8988T (cell line): ENCODE measurements at places on chromosomes 2 and 18.

GRCh38 chr2:171529914-171530313 lies 7.6 kb downstream of the CYBRD1 start:
- no peak for DNase-seq

GRCh38 chr2:25844089-25844488 lies 34.2 kb downstream of the ASXL2 start:
- DNase-seq: no peak

GRCh38 chr2:3952866-3953516 lies 249.6 kb downstream of the DCDC2C start:
- DNase-seq: no peak

GRCh38 chr2:18484625-18485024 lies 75.8 kb downstream of the RDH14 start:
- no peak for DNase-seq

GRCh38 chr2:98078701-98079100 lies 8.3 kb upstream of the VWA3B start:
- no peak for DNase-seq

DNA sequence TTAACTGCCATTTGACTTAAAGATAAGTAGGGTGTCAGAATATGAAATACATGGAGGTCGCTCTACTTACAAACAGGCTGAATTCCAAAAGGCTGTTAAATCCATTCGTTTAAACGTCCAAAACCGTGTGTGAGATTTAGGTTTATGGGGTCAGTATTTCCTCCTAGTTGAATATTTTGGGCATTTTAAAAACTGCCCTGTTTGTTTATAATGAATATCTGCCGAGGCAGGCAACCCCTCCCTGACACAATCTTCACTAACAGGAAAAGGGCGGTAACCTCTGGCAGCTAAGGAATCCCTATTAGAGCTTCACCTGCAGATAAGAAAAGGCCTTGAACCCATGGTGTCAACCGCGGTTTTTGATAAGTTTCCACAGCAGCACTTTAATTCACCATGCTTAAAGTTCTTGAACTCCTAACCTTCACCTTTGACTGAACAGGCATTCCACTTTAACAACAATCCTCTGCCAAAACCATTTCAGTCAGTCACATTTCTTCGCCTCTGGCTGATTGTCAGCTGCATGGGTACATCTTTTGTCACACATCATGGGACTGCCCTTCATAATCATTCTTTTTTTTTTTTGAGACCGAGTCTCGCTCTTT lies 17.8 kb downstream of the TRAK2 start:
- DNase-seq: no peak

DNA sequence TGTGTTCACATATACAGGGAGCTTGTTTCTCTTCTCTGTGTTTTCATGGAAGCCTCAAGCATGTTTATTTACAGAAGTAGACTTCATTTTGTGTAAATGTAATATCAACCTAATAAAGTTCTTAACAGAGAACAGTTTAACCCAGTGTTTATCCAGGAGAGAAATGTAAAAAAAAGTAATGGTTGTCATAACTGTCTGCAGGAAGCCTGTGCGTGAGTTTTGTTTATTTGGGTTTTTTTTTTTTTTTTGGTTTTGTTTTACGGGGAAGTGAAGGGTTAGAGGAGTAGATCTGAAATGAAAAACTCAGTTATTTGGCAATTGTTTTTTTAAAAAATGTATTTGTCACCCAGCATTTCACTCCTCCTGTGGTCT lies 124.7 kb downstream of the RAPGEF4 start:
- no peak for DNase-seq

DNA sequence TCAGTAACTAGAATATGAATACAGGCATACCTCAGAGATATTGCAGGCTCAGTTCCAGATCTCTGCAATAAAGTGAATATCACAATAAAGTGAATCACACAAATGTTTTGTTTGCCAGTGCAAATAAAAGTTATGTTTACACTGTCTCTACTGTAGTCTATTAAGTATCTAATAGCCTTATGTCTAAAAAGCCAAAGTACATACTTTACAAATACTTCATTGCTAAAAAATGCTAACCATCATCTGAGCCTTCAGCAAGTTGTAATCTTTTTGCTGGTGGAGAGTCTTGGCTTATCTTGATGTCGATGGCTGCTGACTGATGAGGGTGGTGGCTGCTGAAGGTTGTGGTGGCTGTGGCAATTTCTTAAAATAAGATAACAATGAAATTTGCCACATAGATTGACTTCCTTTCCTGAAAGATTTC lies 159.4 kb downstream of the MYO1B start:
- DNase-seq: no peak

- no peak for DNase-seq
These were observed 47.0 kb downstream of the CHRNA1 start for GRCh38 chr2:174717273-174717672.

GRCh38 chr2:229170916-229171315 lies 100.2 kb downstream of the PID1 start:
- DNase-seq: no peak

GRCh38 chr2:53519918-53520841 lies 247.4 kb upstream of the CHAC2 start:
- no peak for DNase-seq

DNA sequence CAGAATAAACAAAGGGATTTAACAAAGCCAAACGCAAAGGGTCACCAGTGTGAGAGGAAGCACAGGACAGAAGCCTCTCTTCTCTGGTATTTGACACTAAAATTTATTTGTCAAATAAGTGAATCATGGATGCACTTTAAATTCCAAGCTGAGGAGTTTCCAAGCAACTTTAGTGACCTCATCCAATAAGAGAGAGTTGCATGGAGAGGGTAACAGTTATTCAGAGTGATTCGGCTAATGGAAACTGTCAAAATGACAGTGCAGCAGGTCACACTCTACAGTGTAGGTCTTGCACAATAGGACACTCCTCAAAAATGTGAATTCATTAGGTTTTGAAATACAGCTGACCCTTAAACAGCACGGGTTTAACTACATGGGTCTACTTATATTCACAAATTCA lies 103.9 kb upstream of the ACVR1C start:
- DNase-seq: no peak

GRCh38 chr2:72090781-72091482 lies 56.7 kb downstream of the CYP26B1 start:
- DNase-seq: no peak

DNA sequence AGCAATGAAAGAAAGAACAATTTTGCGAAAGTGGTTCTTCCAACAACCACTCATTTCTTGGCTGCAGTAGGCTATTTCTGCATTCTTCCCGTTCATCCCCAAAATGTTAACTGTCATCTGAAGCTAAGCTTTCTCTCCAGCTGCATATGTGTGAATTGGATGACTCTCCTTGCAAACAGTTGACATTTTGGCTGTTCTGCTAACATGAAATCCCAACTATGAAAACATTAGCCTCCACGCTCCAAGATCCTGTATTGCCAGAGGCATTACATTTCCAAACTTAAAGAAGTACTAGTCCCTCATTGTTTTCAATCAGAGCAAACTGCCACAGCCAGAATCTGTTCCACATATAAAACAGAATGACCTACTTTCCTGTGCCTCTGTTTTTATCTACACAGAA lies 88.5 kb downstream of the TGIF1 start:
- no peak for DNase-seq

DNA sequence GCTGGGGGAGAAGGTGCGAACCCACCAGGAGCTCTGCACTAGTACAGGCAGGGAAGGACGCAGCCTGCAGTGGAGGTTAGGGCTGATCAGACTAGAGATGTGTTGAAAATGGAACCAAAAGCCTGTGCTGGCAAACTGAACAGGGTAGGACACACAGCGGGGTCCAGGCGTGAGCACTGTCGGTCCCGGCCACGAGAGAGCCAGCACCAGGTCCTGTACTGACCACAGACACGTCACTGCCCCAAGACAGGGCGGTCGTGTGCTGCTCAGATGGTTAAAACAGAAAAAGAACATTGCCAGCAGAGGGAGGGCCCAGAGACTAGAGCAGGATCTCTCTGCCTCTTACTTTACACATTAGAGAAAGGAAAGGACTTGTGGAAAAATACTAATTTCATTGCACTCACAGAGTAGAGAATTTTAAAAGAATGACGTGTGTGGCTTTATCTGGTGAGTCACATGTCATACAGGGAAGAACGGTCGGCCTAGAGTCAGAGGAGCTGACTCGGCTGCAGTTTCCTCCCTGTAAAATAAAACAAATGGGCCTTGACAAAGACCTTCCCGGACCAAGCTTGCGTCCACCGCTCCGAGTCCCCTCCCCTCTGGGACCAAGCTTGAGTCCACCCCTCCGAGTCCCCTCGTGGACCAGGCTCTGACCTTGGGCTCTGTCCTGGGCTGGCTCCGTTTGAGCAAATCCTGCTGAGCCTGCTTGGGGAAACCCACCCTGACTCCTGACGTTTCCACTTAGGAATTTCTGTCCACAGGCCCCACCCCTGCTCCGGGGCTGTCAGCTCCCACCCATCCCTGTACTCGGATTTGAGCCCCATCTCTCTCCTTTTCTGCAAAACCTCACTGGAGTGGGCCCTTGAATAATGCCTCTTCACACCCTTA lies 16.7 kb upstream of the ADI1 start:
- DNase-seq: peak; percentile 62

DNA sequence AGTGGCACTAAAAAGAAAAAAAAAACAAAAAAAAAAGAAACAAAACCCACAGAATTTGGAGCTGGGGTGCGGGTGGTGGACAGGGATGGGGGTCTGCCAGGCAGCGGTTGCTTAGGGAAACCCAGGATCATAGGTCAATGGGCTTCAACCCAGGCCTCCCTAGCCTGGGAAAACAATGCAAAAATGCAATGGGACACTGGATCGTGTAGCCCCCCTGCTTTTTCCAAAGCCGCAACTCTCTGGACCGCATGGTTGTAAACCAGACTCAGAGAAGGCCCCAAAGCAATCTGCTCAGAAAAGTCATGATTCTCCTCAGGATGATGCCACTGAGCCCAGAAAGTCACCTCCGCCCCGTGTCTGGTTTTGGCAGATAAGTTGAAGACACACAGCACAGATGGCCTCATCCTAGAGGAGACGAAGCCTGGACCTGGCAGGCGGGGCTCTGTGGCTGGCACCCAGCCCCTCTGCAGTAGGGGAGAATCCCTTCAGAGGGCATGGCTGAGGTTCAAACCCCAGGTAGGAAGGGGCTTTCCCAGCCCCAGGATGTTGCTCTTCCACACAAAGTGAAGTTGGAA lies 5.1 kb downstream of the DLX2 start:
- DNase-seq: peak; percentile 55

DNA sequence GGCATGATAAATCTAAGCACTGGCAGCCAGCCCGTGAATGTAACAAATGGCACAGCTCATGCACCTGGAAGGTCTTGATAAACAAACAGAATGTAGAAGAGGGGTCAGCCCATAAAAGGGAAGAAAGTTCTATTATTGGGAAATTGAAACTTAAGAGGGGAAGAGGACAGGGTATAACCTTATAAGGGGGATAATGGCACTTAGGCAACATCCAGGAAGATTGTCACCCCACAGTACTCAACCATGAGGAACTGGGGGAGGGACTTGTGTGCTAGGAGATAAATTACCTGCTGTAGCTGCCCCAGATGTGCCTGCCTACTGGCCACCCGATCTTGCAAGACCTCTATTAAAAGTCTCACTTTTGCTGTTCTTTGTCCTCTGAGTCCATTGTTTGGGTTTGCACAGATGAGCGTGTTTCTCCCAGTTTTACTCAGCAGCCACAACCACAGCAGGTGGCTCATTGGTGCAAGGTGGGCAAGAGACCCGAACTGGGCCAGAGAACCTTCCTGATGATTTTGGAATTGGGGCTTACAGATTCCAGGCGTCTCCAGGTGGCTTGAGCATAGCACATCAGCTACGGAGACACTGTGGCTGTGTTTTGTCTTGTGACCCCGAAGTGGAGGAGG lies 79.0 kb upstream of the TAF1B start:
- no peak for DNase-seq

GRCh38 chr2:209307161-209308001 lies 116.5 kb upstream of the MAP2 start:
- no peak for DNase-seq

- no peak for DNase-seq
These were observed 85.1 kb downstream of the SEMA4F start for GRCh38 chr2:74739129-74739528.

DNA sequence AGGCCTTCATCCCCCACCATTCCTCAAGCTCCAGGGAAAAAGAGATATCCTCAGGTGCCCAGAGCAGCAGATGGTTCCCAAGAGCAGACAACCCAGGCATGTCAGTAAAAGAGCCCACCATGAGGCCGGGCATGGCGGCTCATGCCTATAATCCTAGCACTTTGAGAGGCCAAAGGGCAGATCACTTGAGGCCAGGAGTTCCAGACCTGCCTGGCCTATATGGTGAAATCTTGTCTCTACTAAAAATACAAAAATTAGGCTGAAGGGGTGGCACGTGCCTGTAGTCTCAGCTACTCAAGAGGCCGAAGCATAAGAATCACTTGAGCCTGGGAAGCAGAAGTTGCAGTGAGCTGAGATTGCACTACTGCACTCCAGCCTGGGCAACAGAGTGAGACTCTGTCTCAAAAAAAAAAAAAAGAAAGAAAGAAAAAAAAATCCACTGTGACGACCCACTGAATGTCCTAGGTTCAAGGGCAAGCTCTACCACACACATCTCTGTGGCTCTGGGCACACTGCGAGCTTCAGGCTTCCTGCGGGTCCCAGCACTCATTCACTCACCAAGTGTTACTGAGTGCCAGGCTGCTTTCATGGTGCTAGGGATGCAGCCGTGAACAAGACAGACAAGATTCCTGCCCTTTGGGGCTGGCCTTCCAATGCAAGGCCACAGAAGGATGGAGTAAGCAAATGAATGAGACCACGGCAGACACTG lies 6.5 kb upstream of the DUSP2 start:
- no peak for DNase-seq

GRCh38 chr2:132438691-132439090 lies 22.1 kb downstream of the GPR39 start:
- DNase-seq: peak; percentile 33

GRCh38 chr2:85917887-85918795 lies 29.4 kb upstream of the ST3GAL5 start:
- DNase-seq: no peak

DNA sequence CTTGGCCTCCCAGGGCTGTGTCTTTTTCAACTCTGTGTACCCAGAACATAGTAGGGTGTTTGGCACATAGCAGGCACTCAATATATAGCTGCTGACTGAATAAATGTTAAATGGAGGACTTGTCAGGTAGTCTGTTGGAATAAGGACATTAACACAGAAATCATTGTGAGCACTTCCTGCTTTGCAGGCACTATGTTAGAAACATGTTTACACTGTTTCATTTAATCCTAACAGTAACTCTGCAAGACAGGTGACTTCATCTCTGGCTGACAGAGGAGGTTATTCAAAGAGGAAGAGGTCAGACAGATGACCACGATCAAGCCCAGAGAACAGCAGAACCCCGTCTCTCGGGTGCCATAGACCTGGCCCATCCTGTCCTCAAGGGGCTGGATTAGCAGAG lies 28.0 kb upstream of the PIEZO2 start:
- no peak for DNase-seq
